ENCODE measurements at places on chromosomes 4 and X.

- DNase-seq = no peak
Observed at GRCh38 chrX:46624090-46624786, 50.7 kb downstream of the CHST7 start.

DNA sequence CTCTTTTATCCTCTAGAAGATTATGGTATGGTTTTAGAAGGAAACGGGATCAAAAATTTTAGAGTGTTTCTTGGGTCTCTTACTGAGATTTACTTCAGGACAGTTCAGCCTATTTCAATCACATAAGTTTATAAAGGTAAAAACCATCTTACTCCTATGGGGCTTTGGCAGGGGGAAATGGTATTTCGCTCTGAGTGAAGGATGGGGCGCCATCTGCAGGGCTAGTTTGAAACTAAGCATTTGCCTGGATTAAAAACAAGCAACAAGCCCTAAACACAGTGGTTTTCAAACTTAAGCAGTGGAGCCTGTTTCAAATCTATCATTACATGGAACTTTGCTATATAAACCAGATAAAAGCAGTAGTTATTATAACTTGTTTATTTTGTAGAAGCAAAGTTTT, 361.5 kb upstream of the FMR1 start:
- no peak for DNase-seq

- no peak for DNase-seq
Observed at GRCh38 chr4:174292473-174292872, 8.8 kb downstream of the CEP44 start.

- DNase-seq = no peak
Observed at GRCh38 chr4:118825799-118826198, 10.1 kb downstream of the SEC24D start.

GRCh38 chr4:78410676-78411075, 140.9 kb upstream of the ANXA3 start:
- DNase-seq = no peak

DNA sequence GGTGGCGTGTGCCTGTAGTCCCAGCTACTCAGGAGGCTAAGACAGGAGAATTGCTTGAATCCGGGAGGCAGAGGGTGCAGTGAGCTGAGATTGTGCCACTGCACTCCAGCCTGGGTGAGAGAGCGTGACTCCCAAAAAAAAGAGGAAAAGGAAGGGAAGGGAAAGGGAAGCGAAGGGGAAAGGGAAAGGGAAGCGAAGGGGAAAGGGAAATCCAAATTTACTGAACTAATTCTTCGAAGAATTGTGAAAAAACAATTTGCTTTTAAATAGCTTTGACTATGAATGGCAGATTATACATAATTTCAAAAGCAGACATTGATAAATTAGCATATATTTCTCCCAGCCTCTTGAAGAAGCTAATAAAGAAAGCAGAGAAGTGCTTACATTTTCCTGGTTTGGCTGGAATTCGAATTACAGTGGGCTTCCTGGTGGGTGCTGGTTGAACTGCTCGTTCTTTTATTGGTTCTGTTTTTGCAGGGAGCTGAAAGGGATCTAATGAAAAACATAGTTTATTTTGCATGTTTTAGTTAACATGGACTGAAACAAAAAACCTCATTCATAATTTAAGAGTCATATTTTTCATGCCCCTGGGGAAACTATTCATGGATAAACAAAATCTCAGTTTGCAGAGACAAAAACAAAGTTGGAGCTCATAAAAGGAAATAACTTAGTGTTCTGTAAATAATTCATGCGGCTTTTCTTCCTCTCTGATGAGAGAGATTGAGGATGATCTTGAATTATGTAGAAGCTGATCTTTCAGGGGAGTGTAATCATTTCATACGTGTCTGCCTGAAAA, 66.0 kb downstream of the RPS3A start:
- DNase-seq = no peak

GRCh38 chr4:114879916-114880669, 233.3 kb downstream of the NDST4 start:
- no peak for DNase-seq

DNA sequence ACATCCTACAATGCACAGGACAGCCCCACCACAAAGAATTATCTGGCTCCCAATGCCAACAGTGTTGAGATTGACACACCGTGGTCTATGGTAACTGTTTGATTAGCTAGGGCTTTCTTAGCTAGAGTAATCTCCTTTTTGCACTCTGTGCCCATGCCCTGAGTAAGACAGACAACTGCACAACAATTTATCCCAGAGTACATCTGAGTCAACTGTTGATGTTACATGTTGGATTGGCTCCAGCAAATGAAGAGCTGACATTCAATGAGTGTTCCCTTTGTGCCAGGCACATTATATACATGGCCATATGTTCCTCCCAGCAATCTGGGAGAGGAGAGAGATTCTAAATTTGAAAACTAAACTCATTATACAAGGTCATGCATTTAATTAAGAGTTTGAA, 3.9 kb upstream of the FAM9C start:
- DNase-seq = no peak

- no peak for DNase-seq
Observed at GRCh38 chrX:9923357-9923756, 43.8 kb upstream of the CLDN34 start.

- no peak for DNase-seq
Observed at GRCh38 chr4:64718091-64718490, 308.8 kb upstream of the TECRL start.

GRCh38 chr4:164081801-164082200, 587.3 kb downstream of the TMA16 start:
- no peak for DNase-seq

GRCh38 chrX:119482481-119483480, 14.5 kb downstream of the SLC25A5 start:
- DNase-seq = peak; percentile 75

DNA sequence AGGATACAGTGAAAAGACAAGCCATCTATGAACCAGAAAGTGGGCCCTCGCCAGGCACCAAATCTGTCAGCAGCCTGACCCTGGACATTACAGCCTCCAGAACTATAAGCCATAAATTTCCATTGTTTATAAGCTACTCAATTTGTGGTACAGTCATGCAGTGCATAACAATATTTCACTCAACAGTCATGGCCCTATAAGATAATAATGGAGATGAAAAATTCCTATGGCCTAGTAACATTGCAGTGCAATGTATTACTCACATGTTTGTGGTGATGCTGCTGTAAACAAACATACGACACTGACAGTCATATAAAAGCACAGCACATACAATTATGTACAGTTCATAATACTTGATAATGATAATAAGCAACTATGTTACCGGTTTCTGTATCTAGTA, 17.1 kb upstream of the TLR1 start:
- DNase-seq = no peak

DNA sequence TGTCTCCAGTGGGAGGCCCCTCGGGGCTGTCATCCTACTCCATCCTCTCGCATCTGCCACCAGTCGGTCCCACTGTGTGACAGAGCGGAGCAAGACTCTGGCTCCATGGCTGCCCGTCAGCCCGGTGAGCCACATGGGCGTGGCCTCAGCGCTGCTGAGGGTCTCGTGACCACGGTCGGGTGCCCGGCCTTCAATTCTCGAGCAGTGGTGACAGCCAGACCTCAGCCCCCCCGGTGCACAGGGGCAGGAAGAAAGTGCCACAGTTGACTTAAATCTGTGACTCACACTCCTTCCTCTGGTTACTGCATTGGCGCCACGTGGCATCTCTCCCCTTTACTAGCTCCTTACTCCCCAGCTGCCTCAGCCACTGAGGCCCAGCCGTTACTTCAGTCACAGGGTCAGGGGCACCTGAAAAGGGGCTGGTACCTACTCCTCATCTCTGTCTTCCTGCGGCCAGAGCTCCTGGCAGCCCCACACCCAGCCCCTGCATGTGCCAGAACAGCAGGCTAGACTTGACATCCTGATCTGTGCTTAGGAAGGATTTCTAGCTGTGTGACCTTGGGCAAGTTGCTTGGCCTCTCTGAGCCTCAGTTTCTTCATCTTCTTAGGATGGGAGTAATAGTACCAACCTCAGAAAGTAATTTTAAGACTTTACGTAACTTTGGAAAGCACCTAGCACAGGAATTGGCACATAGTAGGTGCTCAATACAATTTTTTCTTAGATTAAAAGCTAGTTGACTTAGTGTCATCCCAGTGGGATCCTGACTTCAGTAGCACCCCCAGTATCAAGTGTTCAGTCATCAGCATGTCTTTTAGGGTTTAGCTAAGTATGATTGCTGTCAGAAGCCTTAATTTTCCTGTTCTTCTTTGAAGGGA, 66.1 kb downstream of the TNIP2 start:
- DNase-seq = peak; percentile 31

DNA sequence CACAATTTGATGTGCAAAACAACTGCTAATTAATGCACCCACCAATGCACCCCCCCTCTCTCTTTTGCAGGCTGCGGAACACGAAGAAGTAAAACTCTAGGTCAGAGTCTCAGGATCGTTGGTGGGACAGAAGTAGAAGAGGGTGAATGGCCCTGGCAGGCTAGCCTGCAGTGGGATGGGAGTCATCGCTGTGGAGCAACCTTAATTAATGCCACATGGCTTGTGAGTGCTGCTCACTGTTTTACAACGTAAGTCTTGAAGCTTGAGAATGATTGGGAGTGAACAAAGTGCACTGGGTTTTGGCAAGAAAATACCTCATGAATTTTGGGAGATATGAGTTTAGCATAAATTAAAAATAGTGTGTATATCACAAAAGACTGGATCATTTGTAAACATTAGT, 28.9 kb downstream of the TMPRSS11E start:
- DNase-seq = no peak

- no peak for DNase-seq
Observed at GRCh38 chrX:151984328-151984727, 9.9 kb upstream of the GABRE start.

- DNase-seq = no peak
Observed at GRCh38 chr4:56184214-56184613, 203.1 kb downstream of the AASDH start.

DNA sequence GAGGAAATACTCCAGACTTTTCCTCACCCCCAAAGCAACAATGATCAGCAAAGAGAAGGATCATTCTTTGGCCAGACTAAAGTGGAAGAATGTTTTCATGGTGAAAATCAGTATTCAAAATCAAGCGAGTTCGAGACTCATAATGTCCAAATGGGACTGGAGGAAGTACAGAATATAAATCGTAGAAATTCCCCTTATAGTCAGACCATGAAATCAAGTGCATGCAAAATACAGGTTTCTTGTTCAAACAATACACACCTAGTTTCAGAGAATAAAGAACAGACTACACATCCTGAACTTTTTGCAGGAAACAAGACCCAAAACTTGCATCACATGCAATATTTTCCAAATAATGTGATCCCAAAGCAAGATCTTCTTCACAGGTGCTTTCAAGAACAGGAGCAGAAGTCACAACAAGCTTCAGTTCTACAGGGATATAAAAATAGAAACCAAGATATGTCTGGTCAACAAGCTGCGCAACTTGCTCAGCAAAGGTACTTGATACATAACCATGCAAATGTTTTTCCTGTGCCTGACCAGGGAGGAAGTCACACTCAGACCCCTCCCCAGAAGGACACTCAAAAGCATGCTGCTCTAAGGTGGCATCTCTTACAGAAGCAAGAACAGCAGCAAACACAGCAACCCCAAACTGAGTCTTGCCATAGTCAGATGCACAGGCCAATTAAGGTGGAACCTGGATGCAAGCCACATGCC, 89.7 kb downstream of the TET2 start:
- DNase-seq = no peak

DNA sequence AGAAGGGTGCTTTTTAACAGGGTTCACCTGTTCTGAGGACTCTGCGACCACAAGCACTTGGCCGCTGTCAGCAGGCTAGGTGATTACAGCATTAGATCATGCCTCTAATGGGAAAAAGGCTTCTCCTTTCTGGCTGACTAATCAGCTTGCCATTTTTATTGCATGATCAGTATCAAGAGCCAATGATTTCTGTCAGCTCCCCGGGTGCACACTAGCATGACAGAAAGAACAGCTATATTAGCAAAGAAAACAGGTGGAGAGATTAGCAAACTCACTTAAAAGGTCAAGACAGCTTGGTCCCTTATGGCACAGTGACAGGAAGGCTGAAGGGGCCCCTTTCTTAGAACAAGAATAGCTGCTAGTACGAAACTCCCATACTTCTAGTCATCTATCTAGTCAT, 170.0 kb downstream of the SMIM20 start:
- DNase-seq = no peak

GRCh38 chrX:155949098-155949497, 48.4 kb upstream of the IL9R start:
- no peak for DNase-seq

DNA sequence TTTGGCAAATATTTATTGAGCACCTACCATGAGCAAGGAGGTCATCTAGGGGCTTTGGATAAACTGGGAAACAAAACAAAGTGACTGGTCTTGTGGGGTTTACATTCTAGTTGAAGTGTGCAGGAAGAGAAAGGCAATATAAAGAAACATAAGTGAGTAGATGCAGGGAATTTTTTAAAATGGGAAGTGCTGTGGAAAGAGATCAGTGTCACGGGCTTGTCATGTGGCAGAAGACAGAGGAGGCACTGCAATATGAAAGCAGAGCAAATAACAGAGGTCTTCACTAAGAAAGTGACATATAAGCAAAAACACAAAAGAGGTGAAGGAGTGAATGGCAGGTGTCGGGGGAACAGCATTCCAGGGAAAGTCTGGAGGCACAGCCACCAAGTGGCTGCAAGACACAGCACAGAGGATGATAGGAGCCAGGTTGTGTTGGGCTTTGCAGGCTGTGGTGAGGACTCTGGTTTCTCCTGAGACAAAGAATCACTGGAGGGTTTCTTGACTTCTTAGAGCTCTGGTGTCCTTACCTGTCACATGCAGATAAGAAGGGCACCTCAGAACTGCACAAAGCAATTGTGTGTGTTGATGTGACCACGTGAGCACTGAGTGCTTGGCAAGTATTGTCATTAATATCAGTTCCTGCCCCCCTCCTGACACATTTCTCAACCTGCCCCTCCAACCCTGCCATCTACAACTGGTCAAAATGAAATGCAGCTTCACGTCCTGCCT, 143.5 kb downstream of the TSPAN5 start:
- DNase-seq = no peak

DNA sequence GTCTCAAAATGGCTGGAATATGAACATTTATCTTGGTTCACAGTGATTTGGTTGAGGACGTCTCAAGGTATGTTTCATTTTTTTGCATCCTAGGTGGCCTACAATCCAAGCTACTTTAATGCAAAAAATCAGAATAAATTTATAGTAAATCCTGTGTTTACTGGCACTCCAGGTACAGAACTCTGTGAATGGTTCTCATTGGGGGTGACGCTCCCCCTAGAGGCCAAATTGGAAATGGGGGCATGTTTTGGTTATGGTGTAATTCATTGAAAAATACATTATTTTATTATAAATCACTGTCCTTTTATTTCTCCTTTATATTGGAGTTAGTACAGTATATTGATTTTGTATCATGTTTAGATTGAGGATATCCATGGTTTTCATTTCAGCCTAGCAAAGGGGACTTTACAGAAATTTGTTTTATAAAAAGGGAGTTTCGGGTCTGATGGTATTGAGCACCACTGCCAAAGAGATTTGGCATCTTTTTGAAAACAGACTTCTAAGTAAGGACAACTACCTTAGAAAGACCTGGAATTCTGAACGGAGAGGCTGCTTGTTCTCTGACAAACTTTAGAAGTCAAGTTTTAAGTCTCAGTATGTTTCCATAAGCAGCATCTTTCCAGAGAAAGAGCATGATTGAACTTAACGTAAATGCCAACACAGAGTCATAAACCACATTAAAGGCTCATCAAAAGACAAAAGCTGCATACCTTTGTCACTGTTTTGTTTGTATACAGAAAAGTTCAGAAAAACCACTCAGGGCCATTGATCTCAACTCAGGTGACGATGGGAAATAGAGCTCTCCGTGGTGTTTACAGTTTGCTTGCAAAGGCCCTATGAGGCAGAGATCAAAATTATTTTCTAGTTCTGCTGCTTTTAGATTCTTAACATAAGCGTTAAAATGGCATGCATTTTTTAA, 19.4 kb downstream of the MTM1 start:
- peak; percentile 22 for DNase-seq

Measured in left colon (tissue), 2 donors.